ENCODE measurements at places on chromosomes 7 and 10. TPM values are rescaled to one million over a fixed set of nuclear protein-coding genes. Genes with fewer than 3 reads are reported as not detected.

GRCh38 chr10:92627845-92628480, 35.0 kb downstream of the KIF11 start:
- DNase-seq, result no peak

SPDYE2B gene
- not detected for total RNA-seq

SFTPA2 gene
- not detected for total RNA-seq

- no peak for DNase-seq
Measured at GRCh38 chr10:130500261-130501000, 364.2 kb downstream of the GLRX3 start.

- no peak for DNase-seq
Measured at GRCh38 chr10:33819206-33819605, 484.7 kb upstream of the NRP1 start.

CALML3 gene
- not detected for total RNA-seq

- DNase-seq, result no peak
Measured at GRCh38 chr10:132920101-132920925, 22.1 kb downstream of the CFAP46 start.

- DNase-seq, result no peak
Measured at GRCh38 chr10:33273295-33274002, 61.0 kb downstream of the NRP1 start.

- DNase-seq, result no peak
Measured at GRCh38 chr10:118704711-118705110, 50.1 kb downstream of the CACUL1 start.

GRCh38 chr7:74512762-74513161, 59.1 kb downstream of the GTF2IRD1 start:
- DNase-seq, result no peak

- DNase-seq, result no peak
Measured at GRCh38 chr10:53177468-53177867, 404.9 kb upstream of the MBL2 start.

- no peak for DNase-seq
Measured at GRCh38 chr7:157645539-157645938, 308.7 kb downstream of the DNAJB6 start.

- DNase-seq, result no peak
Measured at GRCh38 chr10:99629625-99629978, 9.4 kb upstream of the SLC25A28 start.

TBX20 gene
- not detected for total RNA-seq

DNA sequence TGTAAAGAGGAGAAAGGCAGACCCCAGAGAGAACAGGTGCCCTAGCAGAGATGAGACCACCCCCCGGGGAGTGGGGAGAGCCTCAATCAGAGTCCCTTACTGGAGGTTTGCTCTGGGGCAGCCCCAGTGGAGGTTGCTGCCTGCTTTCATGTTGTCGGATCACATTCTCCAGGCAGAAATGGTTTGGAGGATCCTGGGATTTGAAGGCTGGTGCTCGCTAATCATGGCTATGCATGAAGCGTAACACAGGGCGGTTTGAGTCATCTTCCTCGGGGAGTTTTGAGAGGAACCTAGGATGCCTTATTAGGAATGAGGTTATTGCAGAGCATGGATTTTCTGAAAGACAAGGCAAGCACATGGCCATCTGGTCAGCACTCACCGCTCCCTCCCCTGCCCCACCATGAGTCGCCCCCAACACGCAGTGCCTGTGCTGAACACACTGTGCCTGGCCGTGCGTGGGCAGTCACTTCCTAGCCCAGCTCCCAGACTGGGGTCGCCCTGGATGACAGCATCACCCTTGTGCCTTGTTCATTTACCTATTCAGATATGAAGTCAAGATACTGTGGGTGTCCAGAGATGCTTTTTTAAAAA, 319.9 kb downstream of the DPP6 start:
- DNase-seq, result no peak

GRCh38 chr7:29370531-29371314, 176.1 kb downstream of the CHN2 start:
- no peak for DNase-seq

DNA sequence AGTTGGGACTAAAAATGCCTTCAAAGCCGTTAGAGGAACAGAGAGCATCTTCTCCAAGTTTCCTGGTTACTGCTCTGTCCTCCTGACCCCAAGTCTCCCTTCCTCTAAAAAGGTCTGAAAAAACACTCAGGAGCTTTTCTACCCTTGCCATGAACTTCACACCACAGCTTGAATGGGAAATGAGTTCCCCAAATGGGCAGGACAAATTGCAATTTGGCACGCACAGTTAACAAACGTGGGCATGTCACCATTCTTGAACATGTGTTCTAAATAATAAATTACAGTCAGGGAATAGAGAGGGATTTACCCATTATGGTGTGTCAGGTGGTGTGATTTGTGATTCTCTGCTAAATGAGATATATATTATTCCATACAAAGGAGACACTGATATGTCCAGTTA, 91.2 kb upstream of the WNT16 start:
- DNase-seq, result no peak

DNA sequence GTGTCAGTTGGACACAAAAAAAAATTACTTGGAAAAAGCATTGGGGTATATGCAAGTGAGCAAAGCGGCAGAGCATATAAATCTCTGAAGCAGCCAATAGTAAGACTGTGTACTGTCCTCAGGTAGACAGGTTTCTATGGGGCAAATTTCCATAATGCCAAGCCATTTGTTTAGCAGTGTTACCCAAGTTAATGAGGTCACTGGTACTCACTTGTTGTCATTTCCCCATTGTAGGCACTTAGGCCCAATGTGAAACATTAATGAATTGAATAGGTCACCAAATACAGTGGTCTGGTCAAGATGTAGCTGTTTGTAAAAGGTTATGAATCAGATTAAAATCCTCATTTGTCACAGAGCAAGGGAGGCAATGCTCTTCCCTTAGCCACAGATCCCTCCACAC, 27.5 kb downstream of the HOXA1 start:
- DNase-seq, result no peak

NUTM2B gene
- total RNA-seq, result 1.3 TPM

DNA sequence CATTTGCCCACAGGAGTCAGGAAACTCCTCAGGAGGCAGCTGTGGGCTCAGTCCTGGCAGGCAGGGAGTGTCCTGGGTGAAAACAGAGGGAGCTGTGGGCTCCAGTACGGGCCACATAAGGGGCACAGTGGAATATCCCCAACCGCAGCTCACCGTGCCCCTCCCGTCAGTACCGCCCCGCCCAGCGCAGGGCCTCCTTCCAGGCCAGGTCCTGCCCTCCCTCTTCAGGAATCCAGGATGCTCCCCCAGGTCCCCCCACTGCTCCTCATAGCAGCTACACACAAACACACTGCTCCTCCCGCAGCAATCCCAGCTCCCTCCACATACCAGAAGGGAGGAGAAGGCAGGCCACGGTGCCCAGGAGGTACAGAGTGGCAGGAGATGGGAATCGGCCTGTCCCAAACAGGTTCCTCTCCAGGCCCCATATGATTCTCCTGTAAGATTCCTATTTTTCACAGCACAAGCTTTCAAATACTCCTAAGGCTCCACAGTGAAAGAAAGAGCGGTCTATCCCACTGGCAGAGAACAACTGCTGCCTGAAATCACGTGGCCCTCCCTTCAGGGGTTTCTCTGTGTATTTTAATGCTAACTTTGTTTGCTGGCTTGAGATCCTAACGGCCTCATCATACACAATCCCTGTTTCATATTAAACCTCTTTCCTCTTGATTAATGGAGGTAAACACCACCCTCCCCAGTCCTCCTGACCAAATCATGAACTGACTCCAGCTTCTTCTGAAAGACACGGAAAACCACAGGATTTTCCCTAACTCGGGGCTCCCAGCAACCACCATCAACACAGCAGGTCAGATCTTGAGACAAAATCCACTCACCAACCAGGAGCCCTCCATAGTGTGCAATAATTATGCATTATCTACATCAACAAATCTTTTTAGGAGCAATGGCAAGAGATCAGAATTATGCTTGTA, 178.7 kb downstream of the TNS3 start:
- no peak for DNase-seq

LYZL2 gene
- not detected for total RNA-seq

- no peak for DNase-seq
Measured at GRCh38 chr7:29843093-29843492, 36.8 kb downstream of the WIPF3 start.

- DNase-seq, result no peak
Measured at GRCh38 chr10:120978589-120979252, 127.6 kb downstream of the WDR11 start.

- DNase-seq, result no peak
Measured at GRCh38 chr7:114708646-114709045, 213.2 kb upstream of the MDFIC start.
